ENCODE measurements at places on chromosomes 7 and 10. TPM values are rescaled to one million over a fixed set of nuclear protein-coding genes. Genes with fewer than 3 reads are reported as not detected.

The EGFR gene
- total RNA-seq, result 82.3 TPM

The TMEM26 gene
- not detected for total RNA-seq

The CFAP70 gene
- 0.18 TPM for total RNA-seq

The CYP26A1 gene
- 2.1 TPM for total RNA-seq

The TMEM168 gene
- 8.6 TPM for total RNA-seq

The EVX1 gene
- total RNA-seq, result 0.13 TPM

The TECTB gene
- not detected for total RNA-seq

The LRIT1 gene
- not detected for total RNA-seq

The NXPH1 gene
- not detected for total RNA-seq
